ENCODE measurements at places on chromosomes 2 and 18.

GRCh38 chr18:13513021-13513420, 213.3 kb downstream of the FAM210A start:
- no peak for DNase-seq

DNA sequence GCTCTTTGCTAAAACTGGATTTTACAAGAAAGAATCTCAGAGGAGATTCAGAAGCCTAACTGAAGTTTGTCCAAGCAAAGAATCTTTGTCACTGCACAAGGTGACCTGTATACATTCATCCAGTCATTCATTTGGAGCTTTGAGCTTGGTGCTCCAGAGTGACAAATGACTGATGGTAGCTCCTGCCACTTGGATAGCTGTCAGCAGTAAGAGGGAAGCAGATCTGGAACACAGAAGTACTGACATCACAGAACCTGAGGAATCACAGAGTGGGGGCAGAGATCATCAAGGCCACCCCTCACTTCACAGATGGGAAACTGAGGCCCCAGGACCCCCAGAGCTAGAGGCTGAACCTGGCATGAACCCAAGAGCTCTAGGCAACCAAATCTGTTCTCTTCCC, 28.8 kb upstream of the IGFBP2 start:
- DNase-seq, result no peak

- no peak for DNase-seq
These were observed 84.7 kb downstream of the TCF4 start for GRCh38 chr18:55503167-55503820.

- DNase-seq, result no peak
These were observed 238.3 kb downstream of the TDRD15 start for GRCh38 chr2:21361957-21362486.

DNA sequence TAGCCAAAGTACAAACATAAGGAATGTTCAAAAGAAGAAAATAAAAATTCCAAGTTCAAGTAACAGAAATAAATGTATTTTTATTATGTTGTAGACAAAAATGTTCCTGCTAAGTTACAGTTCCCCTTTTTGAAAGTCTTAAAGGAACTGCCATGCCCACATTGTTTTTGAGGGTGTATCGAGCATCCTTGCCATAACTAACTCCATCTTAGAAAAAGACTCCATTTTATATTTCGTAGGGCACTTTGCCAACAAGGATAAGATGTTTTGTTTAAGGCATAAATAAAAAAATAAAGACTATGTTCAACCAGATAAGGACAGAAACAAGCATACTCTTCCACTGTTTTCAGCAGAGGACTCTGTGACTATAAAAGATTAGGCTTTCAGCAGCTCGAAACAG, 67.3 kb downstream of the TMEM237 start:
- DNase-seq, result no peak

- DNase-seq, result no peak
These were observed 13.1 kb upstream of the MFF start for GRCh38 chr2:227311861-227312506.

DNA sequence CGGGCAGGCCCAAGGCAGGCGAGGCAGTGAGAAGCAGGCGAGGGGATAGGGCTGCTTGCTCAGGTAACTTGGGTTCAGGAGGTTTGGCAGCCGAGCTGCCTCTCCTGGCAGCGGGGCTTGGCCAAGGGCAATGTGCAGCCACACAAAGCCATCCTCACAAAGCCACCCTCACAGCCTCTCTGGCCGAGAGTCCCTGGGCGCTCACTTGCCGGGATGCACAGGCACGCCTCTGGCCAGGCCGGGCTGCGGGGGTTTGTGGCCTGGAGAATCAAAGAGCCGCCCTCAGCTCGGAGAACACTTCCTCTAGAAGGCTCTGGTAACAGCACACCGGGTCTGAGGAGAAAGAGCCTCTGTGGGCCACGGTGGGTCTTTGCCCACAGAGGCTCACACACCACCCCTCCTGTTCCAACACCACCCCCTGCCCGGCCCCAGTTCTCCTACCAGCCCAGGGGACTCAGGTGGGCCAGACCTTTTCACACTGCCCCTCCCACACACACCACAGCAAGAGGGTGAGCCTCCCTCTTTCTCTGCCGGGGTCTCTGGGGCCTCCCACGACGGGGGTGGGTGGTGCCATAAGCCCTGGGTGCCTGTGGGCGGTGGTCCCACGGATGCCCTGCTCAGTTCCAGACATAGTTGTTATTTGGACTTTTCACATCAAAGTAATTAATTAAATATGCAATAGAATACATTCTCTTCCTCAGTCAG, 186.9 kb downstream of the ZFP36L2 start:
- DNase-seq, result peak; percentile 61

GRCh38 chr2:65292106-65292400, 64.4 kb downstream of the ACTR2 start:
- no peak for DNase-seq

GRCh38 chr2:215455958-215456357, 20.1 kb upstream of the FN1 start:
- DNase-seq, result no peak

DNA sequence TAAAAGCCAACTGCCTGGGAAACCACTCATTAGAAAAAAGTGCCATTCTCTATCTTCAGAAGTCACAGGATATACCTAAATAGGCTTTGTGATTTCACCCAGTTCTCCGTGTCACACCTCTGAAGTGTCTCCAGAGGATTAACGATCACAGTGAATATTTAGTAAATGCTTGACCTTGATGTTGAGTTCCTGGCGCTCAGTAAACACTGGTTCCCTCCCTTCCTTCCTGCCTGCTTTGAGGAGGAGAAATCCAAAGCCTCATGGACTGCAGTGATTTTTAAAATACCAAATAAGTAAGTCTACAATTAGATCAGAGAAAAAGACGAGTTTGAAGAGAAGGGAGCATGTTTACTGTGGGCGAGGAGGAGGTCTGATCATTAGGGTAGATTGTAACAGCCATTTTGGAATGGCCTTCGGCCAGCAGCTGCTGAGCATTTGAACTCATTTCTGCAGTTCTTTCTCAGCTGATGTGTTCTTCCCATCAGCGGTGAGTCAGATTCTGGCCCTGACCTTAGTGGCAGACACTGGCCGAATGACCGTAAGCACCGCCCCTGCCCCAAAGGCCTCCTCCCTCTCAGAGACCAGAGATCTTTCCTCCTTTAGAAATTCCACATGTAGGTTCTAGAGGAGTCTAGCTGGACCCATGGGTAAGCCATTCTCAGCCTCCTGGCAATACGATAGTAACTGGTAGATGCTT, 62.1 kb upstream of the SLC16A14 start:
- no peak for DNase-seq

DNA sequence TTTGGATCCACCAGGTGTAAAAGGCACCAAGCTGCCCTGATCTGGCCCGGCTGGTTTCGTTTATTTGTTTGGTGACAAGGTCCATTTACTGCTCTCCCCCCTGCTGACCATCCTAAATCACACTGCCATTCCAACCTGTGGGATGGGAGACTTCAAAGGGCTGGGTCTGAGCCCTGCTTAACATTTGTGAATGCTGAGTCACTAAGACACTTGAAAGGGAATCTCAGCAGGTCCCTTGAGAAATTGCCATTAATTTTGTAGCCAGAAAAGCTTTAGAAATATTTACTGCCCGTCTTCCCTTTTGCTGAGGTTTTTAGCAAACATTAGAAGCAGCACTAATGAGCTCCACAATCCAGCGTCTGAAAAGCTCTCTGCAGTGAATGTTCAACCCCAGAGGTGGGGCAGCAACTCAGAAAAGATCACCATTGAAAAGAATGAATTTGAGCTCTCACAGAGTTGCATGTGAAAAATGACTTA, 133.8 kb downstream of the ARL4C start:
- peak; percentile 20 for DNase-seq

GRCh38 chr2:235348329-235348728, 145.5 kb upstream of the AGAP1 start:
- no peak for DNase-seq

GRCh38 chr2:106339609-106340008, 128.6 kb downstream of the RGPD3 start:
- DNase-seq, result no peak

DNA sequence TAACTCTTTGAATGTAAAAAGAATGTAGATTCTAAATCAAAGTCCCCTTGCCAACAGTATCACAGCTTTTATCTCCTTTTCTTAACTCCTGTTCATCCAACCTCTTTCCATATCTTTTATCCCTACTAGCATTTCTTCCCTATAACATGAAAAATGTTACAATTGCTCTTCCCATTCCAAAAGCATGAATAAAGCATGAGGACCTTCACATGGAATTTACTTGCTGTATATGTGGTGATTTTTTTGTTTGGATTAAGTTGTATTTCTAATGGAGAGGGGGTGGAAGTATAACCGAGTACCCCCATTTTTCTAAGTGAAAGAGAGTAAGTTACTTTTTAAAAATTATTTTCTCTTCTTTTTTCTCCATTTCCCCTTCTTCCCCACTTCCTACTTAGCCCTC, 94.9 kb upstream of the RBBP8 start:
- DNase-seq, result no peak

GRCh38 chr2:15909736-15910135, 30.6 kb upstream of the MYCN start:
- no peak for DNase-seq

DNA sequence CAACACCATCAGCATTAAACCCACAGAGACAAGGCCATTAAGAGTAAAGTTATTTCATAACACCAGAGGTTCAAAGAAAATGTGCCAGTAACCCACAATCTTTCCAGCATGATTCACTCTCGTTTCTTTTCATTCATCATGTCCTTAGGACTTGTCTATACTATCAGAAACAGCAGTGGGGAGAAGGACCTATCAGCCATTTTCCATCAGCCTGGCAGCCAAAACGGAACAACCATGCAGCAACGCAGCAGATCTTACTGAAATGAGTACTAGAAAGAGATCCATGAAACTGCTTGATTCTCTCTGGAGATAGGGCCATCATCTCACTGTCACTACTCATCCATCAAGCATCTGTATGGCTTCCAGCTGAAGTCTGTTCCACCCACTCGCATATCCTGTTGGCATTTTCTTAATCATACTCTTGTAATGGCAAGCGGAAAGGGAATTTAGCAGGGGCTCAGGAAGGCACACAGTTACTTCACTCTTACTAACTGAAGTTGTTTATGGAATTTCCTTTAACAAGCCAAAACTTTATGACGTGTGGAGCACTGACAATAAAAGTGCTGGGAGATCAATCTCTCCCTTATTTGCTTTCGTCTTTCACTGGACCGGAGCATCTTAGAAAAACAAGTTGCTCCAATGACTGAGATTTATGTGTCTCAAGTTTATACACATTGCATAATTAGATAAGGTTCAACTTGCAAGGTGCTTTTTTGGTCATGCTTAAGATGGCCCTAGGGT, 69.7 kb downstream of the EPHA4 start:
- no peak for DNase-seq

- no peak for DNase-seq
These were observed 41.5 kb downstream of the PRELID3A start for GRCh38 chr18:12449051-12449785.

DNA sequence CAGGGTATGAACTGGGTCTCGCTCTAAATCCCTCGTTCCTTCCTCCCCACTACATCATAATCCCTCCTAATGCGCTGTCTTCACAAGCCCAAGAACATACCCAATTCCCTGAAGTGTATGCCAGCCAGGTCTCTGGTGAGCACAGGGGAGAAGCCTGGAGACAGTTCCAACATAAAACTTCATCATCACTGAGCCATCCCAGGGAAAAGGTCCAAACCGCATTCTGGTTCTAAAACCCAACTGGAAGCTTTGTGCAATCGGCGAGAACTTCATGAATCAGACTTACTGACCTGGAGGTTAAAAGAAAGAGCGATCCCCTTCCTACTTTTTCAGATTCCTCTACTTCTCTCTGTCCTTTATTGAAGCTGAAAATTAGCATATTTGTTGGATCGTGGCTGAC, 132.7 kb downstream of the ALPK2 start:
- DNase-seq, result no peak

GRCh38 chr2:166610913-166611305, 116.9 kb upstream of the SCN7A start:
- DNase-seq, result no peak

All from Ammon's horn (tissue), 1 donor.